Cortex of kidney (tissue), 1 donor: ENCODE measurements at places on chromosomes 7 and 10.

DNA sequence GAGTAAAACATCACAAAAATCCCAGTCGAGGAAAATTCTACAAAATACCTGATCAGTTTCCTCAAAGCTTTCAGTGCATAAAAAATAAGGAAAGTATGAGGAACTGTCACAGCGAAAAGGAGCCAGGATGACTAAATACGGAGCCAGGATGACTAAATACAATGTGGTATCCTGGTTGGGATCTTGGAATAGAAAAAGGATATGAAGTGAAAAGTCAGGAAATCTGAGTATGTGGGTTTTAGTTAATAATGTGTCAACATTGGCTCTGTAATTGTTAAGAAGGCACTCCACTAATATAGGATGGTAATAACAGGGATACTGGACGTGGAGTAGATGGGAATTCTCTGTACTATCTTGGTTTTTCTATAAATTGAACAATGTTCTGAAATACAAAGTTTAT, 175.5 kb downstream of the SUGCT start:
- DNase-seq: no peak

GRCh38 chr7:111173528-111173927, 82.6 kb downstream of the LRRN3 start:
- DNase-seq: no peak

DNA sequence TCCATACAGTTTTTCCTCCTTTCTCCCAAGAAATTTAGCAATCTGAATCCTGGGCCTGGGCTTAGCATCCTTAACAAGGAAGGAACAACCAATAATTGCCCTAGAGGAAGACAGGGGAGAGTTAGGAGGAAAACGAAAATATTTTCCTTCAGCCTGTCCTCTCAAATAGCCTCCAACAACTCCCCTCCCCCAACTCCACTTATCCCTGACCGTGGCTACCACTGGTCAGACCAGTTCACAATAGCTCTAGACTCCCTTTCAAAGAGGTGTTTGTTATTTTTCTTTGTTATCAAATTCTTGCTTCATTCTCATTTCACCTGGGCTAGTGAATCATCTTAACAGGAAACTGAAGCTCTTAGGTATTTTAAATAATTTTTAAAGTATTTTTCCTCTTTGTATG, 114.1 kb downstream of the CPED1 start:
- DNase-seq: no peak

- no peak for DNase-seq
These were observed 44.5 kb upstream of the STK17A start for GRCh38 chr7:43538404-43538771.

GRCh38 chr10:76905251-76905650, 732.4 kb downstream of the KCNMA1 start:
- DNase-seq: no peak

GRCh38 chr10:80613466-80614170, 75.9 kb downstream of the SH2D4B start:
- no peak for DNase-seq

DNA sequence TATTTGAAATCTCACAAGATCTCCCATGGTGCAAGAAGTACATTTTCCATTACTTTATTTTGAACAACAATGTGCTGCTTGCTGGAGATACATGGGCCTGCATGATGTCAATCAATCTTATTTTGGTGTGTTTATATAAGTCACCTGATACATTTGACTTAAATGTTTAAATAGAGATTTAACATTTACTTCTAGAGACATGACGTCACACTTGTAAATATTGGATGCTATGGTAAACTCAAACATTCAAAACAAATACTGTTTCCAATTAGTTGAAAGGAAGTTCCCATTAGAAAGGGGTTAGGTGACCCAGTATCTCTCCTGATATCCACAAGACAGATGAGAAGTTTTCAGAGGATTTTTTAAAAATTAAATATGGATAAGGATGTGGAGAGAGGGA, 214.5 kb downstream of the NSUN6 start:
- DNase-seq: no peak

GRCh38 chr7:66950763-66951162, 29.7 kb downstream of the TMEM248 start:
- no peak for DNase-seq

DNA sequence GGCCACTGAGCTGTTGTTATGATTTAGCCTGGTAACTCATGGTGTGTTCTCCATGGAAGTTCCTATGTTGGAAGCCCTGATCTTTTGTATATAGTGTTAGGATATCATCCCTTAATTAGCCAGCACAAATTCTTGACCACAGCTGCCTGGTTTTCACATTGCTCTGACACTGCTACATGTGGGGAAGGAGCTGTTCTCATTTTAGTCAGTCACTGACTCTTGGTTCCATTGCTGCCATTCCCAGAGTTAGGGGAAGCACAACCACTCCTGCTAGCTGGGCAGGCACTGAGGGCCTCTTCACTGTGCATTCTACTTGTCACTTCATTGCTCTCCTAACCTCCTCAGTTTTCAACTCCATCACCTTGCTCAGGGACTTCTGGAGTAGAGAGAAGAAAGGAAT, 98.4 kb upstream of the GJD4 start:
- no peak for DNase-seq

DNA sequence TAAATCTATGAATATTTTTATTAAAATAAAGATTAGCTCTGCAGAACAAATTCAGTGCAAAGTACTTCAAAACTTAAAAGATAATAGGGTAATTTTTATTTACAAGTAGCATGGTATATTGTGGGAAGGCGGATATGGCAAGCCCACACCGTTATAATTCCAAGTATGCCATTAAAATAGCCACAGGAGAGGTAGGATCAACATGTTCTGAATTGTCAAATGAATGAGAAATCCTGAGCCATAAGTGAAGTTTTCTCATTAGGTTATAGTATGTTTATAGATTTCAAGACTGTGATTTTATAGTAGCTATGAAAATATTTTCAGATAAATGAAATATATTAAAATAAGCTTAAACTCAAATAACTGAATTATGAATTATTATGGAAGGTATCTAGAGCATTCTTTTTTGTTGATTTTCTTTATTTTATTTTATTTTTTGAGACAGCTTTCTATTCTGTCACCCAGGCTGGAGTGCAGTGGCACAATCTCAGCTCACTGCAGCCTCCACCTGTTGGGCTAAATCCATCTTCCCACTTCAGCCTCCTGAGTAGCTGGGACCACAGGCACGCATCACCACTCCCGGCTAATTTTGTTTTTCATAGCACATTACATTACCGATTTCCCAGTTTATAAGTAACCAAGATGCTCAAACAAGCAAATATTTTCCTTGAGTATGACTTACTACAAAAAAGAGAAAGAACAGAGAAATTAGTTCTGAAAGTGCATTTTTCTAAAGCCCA, 956.6 kb downstream of the GATA3 start:
- no peak for DNase-seq

DNA sequence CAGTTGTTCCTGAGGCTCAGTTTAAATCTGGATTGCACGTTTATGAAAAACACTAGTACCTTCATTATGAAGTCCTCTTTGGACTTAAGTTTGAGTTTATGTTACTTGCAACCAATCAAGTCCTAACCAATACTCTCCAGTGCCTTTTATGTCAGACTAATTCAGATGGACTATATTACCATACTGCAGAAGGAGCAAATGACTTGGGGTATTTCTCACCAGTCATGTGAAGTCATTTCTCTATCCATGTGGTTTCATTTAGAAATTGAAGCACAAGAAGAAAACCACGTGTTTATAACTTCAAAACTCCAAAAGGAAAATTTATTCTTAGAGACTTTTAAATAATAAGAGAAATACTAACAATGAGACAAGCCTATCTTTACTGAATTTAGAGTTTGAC, 201.6 kb downstream of the MBL2 start:
- no peak for DNase-seq

DNA sequence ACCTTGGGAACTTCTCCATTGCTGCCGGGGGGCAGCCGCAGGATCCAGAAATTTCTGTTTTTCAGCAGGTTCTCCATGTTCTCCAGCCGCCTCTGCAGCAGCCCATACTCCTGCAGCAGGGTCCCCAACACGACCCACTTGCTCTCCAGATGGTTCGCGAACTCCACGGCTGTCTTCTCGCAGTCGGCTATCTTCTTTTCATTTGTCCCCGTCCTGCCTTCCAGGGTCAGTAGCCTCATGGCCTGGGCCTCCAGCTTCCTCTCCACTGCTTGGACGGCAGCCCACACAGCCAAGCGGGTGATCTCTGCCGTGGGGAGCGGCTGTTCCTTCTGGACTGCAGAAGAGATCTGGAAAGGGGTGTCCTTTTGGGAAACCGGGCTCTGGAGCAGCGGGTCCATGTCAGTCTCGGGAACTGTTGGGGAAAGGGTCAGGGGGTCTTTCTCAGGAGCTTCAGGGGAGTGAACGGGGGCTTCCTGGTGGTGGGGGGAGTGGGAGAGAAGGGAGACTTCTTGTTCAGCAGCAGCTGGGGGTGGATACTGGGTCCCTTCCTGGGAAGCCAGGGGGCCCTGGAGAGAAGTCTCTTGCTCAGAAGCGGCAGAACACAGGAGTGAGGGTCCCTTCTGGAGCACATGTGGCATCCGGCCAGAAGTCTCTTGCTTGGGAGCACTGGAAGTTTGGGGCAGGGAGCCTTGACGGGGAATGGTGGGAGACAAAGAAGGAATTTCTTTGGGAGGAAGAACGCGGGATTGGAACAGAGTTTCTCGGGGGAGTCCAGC, 5.5 kb downstream of the ZNF777 start:
- DNase-seq: no peak

GRCh38 chr7:101816595-101817470, 593 bp upstream of the CUX1 start:
- DNase-seq: no peak

GRCh38 chr10:88392222-88392621, 190.9 kb downstream of the RNLS start:
- no peak for DNase-seq

GRCh38 chr10:97475936-97476594, 22.2 kb downstream of the MMS19 start:
- DNase-seq: no peak

- no peak for DNase-seq
These were observed 319.6 kb downstream of the GRID1 start for GRCh38 chr10:86046845-86047460.

GRCh38 chr10:70551466-70551865, 51.1 kb downstream of the PRF1 start:
- no peak for DNase-seq

DNA sequence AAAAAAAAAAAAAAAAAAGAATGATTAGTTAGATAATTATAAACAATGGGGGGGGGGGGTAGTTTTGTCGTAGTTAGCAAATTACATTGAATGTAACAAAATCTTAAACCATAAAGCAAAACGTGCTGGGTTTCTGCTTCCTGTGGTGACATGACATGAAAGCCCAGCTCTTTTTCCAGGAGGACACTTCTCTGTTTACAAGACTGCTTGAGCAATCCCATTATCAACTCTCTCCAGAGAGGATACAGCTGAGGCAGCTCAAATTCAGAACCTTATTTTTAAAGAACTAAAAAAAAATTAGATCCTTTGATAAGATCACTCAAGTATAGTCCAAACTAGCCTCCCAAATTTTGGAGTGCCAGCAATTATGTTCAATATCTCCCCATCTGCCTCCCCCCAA, 58.6 kb downstream of the ADRB1 start:
- DNase-seq: no peak

GRCh38 chr10:51773681-51774080, 74.3 kb upstream of the CSTF2T start:
- no peak for DNase-seq

GRCh38 chr7:18858232-18858631, 259.2 kb downstream of the TWIST1 start:
- DNase-seq: no peak

GRCh38 chr10:110304394-110304779, 333 bp downstream of the SMNDC1 start:
- DNase-seq: no peak

GRCh38 chr10:54940418-54940817, 139.4 kb upstream of the PCDH15 start:
- DNase-seq: no peak

DNA sequence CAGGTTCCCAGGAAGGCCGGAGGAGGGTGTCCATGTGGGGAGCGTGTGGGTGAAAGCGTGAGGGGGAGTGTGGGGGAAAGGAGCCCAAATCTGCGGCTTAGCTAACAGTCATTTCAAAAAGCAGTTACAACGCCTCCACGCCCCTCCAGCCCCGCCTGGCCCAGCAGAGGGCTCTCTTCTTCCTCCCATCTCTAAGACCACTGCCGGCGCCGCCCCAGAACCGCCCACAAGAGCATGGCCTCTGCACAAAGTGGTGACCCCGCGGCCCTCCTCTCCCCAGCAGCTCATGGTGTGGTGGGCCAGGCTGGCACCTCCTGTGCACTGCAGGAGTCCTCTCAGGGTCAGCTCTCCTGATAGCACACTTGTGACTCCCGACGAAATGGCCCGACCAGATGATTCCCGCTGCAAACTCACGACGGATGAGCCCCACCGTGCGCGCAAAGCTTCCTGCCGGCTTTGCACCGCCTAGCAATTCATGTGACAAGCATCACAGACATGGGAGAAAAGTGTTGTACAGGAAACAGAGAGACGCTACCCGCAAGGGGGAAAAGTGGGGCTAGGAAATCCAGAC, 12.4 kb upstream of the HUS1 start:
- DNase-seq: no peak

DNA sequence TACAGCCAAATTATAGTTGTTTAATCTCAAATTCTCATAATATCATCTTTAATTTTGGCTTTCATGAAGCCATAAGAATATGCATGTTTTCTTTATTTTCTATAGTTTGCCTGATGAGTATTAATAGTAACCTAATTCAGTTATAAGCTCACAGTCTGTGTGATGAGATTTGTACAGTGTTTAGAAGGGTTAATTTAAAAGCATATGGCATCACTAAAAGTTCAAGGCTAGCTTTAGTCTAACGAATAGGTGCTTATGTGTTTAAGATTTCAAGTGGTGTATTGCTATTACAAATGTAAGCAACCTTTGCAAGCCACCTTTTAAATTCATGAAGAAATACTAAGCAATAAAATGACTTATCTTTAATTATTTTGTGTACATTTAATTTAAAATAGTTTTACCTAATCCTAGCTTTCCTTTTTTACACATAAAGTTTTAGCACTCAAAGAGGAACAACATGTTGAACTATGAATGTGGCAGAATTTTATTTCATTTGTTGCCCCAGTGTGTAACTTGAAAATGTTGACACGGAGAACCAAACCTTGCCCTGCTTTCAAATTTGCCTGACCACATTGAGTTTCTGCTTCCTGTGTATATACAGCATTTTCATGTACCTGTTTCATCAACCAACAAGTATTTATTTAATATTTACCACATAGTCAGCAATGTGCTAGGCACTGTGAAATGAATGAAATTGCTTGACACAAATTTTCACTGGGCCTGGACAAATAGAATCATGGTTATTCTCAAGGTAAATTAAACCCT, 41.5 kb downstream of the TET1 start:
- no peak for DNase-seq

DNA sequence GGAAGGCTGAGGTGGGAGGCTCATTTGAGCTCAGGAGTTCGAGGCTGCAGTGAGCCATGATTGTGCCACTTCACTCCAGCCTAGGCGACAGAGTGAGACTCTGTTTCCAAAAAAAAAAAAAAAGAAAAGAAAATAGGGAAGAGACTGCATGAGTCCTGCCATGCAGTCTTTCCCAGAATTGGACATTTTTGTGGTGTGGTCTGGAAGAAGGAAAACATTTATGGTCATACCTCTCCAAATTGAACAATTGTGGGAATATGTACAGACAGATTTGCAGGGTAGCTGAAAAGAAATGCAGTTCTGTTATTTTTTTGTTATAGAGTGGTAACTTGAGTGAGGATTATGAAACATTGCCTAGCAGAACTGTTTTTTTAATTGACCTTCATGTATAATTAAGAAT, 198.1 kb downstream of the AUTS2 start:
- DNase-seq: no peak
